ENCODE measurements at places on chromosomes 4 and X.

- DNase-seq: no peak
Observed at GRCh38 chr4:129364747-129365452, 268.9 kb downstream of the C4orf33 start.

- DNase-seq: no peak
Observed at GRCh38 chr4:14265651-14266050, 638.1 kb upstream of the BOD1L1 start.

DNA sequence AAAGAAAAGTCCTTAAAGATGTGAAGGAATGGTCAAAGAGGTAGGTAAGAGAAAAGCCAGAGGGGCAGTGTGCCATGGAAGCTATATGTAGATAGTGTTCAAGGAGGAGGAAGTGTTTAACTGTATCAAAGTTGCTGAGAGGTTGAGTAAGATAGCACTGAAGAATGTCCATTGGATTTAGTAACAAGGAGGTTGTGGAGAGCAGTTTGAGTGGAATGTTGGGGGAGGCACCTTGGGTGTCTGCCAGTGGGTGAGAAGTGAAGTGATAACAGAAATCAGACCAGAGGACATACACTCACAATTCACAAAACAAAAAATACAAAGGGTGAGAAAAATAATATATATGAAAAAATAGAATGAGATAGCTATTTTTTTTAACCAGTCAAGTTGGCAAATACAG lies 121.3 kb upstream of the AMOT start:
- no peak for DNase-seq

GRCh38 chr4:70667740-70668535 lies 1.6 kb upstream of the JCHAIN start:
- no peak for DNase-seq

- DNase-seq: no peak
Observed at GRCh38 chr4:156293657-156294297, 340.1 kb upstream of the CTSO start.

DNA sequence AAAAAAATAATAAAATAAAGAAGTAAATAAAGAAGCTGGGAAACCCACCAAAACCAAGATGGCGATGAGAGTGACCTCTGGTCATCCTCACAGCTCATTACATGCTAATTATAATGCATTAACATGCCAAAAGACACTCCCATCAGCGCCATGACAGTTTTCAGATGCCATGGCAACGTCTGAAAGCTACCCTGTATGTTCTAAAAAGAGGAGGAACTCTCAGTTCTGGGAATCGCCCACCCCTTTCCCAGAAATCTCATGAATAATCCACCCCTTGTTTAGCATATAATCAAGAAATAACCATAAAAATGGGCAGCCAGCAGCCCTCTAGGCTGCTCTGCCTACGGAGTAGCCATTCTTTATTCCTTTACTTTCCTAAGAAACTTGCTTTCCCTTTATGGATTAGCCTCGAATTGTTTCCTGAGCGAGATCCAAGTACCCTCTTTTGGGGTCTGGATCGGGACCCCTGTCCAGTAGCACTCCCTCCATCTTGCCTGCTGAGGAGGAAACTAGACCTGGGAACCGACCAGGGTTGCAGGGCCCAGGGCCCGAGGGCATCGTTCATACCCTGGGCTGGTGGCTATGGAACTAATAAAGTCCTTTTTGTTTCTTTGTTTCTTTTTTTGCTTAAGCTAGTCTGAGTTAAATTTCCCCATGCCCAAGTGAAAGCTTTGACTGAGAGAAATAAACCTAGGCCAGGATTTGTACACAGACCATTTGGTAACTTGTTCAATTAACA lies 30.9 kb downstream of the HTT-AS start:
- no peak for DNase-seq

- no peak for DNase-seq
Observed at GRCh38 chrX:43505769-43506168, 150.3 kb upstream of the MAOA start.

- no peak for DNase-seq
Observed at GRCh38 chrX:133958997-133959688, 26.3 kb downstream of the GPC3 start.

DNA sequence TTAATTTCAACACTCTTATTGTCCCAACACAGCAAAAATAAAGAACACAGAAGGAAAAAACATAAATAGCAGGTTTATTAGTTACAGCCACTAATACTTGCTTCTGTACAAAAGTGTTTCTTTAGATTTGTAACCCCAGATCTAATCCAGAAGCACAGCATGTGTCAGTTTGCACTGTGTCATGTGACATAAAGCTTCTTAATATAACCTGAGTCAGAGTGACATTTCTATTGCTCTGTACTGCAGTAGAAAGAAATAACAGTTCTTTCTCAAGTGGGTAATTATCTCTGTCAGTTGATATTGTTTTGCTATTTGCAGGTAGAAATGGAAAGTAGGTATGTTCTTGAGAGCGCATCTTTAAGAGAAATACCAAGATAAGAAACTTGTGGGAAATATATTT lies 422.5 kb downstream of the ZIC3 start:
- no peak for DNase-seq

GRCh38 chrX:135382260-135382659 lies 39.5 kb upstream of the SMIM10L2A start:
- no peak for DNase-seq

GRCh38 chr4:154602404-154603020 lies 9.9 kb downstream of the FGG start:
- DNase-seq: no peak

DNA sequence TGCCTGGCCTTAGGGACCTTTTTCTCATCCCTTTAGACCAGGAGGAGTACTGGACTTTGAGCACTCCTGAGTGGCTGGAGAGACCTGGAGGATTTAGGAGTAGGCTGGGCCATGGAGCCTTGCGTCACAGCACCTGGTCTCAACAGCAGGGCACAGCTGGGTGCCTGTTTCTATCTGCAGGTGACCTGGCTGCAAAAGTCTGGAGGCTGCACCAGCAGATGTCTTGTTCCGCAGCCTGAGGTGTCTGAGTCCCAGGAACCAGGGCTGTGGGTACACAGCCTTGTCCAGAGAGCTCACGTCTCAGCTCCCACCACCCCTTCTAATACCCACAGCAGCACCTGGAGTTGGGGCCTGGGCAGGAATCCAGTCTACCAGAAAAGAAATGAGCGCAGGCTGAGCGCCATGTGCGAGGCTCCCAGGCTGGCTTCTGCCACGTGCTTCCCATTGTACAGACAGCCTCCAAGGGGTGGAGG lies 5.0 kb upstream of the NSD2 start:
- DNase-seq: no peak

DNA sequence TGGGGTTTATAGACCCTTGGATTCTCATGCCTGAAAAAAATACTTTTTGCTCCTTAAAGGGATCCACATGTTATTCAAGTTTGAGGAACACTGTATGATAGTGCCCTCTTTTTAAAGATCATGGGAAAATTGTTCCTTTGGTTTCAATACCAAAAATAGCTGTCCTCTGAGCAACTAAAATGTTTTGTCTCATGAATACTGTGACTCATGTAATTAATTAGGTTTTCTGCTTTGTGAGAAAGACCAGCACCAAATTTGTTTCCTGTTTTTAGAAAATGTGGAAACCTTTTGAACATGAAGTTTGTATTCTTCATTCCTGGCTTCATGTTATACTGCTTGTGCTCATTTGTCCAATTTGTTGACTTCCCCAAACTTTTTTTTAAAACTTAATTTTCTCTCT lies 127.6 kb upstream of the SH3RF1 start:
- DNase-seq: no peak

DNA sequence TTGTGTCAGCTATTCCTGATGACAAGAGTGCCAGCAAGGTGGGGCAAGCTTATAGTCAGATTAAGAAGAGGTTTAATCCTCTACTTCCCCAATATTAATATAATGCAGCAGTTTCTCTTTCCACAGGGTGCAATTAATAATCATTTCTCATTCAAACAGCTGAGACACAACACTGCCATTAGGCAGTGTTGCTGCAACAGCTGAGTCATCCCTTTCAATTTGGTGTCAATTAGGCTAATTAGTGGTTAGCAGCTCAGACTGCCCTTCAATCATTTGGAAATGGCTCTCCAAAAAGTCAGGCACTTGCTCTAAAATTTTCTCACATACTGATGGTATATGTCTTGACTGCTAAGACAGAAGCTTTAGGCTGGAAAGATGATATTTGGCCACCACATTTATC lies 265.7 kb upstream of the FAM241A start:
- no peak for DNase-seq

DNA sequence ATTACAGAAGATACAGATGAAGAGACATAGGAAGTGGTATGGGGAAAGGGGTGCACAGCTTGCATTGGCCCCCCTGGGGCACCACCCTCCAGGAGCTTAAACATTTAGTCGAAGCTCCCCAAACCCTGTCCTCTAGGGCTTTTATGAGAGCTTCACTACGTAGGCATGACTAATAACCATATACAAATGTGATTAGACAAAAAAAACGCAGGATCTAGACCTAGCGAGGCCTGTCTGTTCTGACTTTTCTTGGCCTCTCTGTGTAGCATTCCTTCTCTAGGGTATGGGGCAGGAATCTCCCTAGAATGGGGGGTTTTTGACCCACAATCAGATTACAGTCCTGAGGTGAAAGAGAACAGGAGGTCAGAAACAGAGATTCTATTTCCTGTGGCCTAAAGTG lies 293.7 kb upstream of the GALNTL6 start:
- no peak for DNase-seq

DNA sequence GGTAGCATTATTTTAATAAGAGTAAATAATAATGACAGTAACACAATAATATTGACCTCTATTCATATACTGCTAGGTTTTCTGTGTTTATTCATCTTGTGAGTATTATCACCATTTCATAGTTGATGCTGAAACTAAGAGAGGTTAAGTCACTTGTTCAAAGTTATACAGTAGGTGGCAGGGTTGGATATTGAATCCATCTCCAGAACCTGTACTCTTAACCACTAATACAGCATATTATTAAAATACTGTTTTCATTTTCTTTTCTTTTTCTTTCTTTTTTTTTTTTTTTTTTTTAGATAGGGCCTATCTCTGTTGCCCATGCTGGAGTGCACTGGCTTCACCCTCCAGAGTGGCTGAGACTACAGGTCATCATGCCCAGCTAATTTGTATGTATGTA lies 7.1 kb upstream of the ELF2 start:
- no peak for DNase-seq

DNA sequence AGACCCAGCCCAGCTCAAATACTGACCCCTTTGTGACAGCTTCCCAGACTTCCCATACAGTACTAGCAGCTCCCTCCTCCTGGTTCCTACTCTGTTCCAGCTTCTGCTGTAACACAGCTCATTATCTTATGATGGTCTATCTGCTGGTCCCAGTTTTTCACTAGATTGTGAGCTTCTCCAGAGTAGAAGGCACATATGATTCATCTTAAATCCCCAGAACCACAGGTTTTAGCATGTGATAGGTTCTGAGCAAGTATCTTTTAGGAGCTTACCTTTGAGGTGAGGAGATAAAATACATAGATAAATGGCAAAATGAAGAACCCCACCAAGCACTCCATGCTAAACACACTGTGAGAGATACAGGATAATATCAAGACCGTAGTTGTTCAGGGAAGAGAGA lies 27.6 kb upstream of the ANXA3 start:
- DNase-seq: no peak

DNA sequence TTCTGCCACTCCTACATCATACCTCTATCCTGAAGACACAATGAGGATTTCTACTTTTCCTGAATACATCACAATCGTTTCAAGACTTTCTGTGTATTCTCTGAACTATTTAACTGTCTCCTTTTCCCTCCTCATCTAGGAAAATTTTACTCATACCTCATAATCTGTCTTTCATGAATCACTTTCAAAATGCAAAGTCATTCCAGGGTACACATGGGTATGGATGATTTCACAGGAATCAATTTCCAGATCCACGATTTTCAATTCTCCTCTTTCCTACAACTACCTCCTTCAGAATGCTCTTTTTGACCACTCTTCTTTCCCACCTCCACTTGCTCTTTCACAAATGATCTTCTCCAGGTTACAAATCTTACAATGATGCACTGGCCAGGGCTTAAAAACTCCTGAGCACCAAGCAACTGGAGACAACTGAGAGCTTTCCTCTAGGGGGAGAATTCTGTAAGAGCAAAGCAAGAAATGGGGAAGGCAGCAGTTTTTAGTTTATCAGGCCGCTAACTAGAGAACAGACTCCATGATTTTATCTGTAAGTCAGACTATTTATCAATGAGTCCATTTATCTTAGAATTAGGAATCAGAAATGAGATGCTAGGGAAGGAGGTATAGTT lies 116.4 kb downstream of the PPP3CA start:
- DNase-seq: no peak

DNA sequence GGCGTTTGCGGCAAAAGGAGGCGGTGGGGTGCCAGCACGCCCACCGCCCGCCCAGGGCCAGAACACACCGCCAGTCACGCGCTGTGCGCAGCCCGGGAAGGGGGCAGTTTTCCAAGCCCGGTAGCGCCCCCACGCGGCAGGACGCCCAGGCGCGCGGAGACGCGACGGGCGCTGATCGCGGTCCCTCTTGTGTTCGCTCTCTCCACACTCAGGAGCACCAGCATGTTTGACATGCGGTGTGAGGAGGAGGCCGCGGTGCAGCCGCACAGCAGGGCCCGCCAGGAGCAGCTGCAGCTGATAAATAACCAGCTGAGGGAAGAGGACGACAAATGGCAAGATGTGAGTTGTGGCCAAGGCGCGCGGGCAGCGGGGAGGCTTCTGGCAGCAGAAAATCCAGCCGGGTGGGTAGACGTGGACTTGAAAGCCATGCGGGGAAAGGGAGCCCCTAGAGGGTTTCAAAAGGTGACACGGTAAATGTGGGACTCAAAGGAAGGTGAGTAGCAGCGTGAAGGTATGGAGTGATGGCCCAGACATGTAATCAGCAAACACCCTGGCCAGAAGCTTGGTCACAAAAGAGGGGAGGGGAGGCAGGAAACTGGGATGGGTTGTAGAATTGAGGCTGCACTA lies 104.1 kb downstream of the PHOX2B start:
- DNase-seq: no peak

- no peak for DNase-seq
Observed at GRCh38 chr4:15996773-15997172, 33.8 kb upstream of the FGFBP2 start.

- no peak for DNase-seq
Observed at GRCh38 chr4:1312821-1313640, 23.3 kb downstream of the MAEA start.

DNA sequence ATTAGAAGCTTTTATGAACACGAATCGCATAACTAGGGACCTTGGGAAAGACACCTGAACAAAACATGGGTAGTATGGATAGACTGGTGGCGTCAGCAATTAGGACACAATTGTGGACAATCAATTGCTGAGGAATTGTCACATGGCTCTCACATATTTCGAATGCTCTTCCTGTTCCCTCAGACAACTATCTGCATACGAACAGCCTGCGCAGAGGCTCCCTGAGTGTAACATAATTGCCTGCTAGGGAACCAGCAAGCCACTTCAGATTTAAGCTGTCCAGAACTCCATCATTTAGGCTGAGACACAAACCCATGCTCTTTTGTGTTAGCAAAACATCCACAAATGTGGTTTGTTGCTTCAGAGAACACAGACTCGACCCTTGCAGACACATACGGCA lies 160.8 kb downstream of the MGST2 start:
- no peak for DNase-seq

GRCh38 chr4:109506890-109507289 lies 53.2 kb upstream of the MCUB start:
- DNase-seq: no peak

Data from activated gamma-delta T cell treated with Interleukin-2 at 50 U/mL for 16 hours (primary cell).